ENCODE measurements at places on chromosomes 4 and X.

DNA sequence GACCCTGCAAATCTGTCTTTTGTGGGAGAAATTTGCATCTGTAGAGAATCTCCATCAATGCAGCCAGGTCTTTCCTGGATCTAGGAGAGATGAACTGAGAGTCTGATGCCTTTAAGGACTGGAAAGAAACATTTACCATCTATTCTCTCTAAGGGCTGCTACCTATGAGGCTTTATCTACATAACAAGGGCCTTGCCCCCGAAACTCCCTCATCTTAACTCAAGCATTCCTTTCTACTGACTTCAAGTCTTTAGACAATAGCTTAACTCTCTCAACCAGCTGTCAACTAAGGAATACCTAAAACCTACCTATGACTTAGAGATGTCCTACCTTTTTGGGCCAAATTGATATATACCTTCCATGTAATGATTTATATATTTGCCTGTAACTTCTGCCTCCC lies 32.1 kb downstream of the MAGEB17 start:
- DNase-seq, result no peak

GRCh38 chr4:53956053-53956452 lies 108.4 kb downstream of the CHIC2 start:
- DNase-seq, result no peak

- peak; percentile 5 for DNase-seq
These were observed 283.0 kb upstream of the GPC4 start for GRCh38 chrX:133698298-133698697.

- no peak for DNase-seq
These were observed 9.6 kb upstream of the TSPYL2 start for GRCh38 chrX:53072418-53073114.

- DNase-seq, result peak; percentile 46
These were observed 23.4 kb downstream of the TMEM164 start for GRCh38 chrX:110026099-110026844.

- no peak for DNase-seq
These were observed 65.7 kb downstream of the MAGEA1 start for GRCh38 chrX:153244767-153245166.

GRCh38 chr4:53267026-53267425 lies 98.8 kb downstream of the SCFD2 start:
- peak; percentile 29 for DNase-seq

- DNase-seq, result no peak
These were observed 12.0 kb downstream of the P2RY8 start for GRCh38 chrX:1524874-1525582.

DNA sequence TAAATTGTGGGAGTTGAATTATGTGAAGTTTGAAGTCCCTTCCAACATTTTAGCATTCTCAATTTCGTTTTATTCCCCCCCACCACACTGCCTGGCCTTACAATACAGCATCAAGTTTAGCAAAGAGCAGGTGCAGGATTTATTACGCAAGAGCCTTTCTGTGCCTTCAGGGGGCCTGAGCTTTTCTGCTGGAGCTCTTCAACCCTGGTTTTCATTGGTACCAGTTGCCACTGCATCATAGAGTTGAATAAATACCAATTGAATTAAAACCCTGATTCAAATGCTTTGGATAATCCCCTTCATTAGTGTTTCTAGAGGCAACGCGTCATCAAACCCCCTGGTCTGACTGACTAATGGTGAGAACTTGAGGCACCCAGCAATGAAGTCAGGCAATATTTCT lies 43.6 kb upstream of the KIT start:
- no peak for DNase-seq

DNA sequence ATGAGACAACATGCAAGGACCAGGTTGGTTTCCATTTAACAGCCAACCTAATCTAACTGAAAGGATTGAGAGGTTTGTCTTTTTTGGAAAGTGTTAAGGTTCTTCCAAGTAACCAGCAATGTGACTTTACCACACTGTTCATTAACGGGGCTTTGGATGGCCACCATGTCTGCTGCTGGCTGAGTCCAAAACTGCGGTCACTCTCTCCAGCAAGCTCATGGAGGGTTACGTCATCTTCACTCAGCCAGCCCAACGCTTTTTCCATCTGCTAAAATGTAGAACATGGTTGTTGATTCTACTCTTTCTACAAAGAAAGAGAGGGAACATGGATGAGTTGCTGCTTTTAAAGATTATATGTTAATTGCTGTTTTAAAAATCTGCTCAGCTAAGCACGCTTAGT lies 11.0 kb downstream of the PKD2 start:
- peak; percentile 87 for DNase-seq

DNA sequence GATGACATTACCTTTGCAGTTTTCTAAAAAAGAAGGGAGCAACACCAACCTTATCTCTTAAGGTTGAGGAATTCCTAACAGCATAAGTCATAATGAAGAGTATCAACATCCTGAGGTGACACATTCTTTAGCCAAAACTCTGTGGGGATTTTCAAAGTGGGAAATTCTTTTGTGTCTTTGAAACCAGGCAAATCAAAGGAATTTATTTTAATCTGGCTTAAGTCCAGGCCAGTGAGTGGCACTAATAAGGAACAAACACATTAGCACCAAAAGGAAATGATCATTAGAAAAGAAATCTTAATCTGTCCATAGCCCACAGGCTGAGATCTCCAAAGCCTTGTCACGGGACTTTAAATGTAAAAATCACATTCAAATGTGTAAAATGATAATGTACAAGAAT lies 110.1 kb downstream of the LARP7 start:
- DNase-seq, result no peak

- peak; percentile 24 for DNase-seq
These were observed 722 bp upstream of the TMEM33 start for GRCh38 chr4:41934514-41934900.

- no peak for DNase-seq
These were observed 248.4 kb upstream of the TTC29 start for GRCh38 chr4:147194114-147194513.

DNA sequence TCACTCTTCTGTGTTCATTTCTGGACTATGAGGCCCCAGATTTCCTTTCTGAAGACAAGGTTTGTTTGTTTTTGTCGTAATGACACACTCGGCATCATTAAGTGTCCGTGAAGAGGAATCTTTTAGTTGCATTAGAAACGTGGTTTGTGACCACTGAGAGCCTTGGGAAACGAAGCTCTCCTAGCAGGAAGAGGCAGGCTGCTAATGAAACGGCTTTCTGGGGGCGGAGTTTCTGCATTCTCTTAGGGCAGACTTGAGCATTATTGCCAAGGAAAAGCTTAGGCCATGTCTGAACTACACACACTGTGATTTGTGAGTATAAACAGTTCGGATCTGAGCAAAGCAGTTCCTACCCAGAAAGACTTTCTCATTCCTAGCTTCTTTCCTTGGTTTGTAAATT lies 64.0 kb downstream of the SOX3 start:
- peak; percentile 0 for DNase-seq

- DNase-seq, result peak; percentile 22
These were observed 223.0 kb downstream of the COX18 start for GRCh38 chr4:72846280-72847111.

DNA sequence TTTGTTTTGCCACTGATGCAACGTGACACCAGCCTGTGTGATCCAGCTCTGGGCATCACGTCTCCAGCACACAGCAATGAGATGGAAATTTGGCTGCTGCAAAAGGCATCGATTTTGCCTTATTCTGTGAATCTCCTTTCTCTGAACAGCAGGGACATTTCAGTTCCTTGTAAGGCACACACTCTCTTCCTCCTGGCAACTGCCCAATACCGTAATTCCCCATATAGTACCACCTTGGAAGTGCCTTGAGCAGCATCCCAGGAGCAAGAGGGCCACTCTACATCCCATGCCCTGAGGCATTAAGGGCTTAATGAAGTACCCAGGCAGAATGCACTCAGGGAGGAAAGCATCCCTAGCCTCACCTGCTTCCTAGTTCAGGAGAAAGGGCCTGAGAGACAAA lies 10.5 kb upstream of the MAMLD1 start:
- no peak for DNase-seq

DNA sequence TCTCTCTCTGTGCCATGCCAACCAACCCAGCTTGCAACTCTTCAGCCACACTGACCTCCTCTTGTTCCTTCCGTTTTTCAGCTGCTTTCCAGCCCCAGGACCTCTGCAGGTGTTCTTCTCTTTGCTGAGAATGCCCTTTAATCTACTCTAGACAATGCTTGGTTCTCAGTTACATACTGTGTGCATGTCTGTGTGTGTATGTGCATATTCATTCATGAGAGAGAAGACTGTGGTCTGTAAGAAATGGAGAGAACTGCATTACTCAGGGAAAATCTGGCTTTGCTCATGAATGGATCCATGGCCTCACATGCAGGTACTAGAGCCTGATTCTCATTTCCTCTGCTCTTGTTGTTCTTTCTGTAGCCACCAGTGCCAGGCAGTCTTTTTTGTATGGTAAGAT lies 636.9 kb upstream of the TENM3 start:
- no peak for DNase-seq

- DNase-seq, result no peak
These were observed 54.0 kb upstream of the RNF128 start for GRCh38 chrX:106672527-106672926.

- DNase-seq, result no peak
These were observed 63.5 kb downstream of the WNK3 start for GRCh38 chrX:54294306-54294705.

DNA sequence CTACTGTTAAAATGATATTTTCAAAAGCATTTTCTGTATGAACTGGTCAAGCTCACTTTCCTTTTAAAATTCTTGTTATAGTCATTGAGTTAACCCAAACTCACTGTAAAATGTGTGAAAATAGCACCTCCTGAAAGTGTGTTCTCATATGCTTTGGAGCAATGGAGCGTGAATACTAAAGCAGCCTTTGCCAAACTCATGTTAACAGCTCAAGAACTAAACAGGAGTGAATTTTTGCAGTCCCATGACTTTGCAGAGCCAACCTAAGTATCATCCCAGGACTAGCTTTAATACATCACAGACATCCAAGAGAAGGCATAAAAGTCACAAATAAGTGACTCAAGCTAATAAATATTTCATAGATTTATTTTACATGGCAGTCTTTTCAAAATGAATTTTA lies 2.3 kb downstream of the AMMECR1 start:
- DNase-seq, result no peak

DNA sequence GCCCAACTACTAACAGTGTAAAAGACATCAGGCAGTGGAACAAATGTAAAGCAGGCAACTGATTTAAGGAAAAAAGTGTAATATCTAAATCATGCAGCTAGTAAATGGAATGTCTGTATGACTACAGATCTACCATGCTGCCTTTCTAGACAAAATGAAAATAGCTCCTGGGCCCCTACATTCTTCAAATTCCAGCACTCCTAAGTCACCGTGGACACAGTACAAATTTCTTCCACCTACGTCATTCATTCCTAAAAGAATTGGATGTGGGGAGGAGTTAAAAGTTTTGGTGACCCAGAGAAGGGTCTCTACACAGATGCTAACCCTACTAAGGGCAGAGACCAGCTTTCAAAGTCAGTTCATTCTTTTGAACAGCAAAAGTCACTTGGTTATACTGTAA lies 137.2 kb upstream of the ARHGEF9 start:
- no peak for DNase-seq

DNA sequence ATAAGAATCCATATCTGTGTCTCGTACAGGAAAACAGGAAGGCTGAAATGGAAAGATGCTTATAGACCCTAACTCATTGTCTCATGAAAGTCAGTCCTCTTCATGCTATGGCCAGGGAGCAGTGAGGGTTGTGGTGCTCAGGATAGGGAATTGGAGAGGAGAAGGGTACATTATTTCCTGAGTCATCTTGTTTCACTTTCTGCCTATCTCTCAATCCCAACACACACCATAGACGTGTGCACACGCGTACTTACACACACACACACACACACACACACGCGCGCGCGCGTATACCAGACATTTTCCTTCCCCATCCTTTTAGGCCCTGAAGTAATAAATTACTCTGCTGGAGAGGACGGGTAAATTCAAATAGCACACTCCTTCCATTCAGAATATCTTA lies 53.7 kb upstream of the PRRG3 start:
- DNase-seq, result no peak

DNA sequence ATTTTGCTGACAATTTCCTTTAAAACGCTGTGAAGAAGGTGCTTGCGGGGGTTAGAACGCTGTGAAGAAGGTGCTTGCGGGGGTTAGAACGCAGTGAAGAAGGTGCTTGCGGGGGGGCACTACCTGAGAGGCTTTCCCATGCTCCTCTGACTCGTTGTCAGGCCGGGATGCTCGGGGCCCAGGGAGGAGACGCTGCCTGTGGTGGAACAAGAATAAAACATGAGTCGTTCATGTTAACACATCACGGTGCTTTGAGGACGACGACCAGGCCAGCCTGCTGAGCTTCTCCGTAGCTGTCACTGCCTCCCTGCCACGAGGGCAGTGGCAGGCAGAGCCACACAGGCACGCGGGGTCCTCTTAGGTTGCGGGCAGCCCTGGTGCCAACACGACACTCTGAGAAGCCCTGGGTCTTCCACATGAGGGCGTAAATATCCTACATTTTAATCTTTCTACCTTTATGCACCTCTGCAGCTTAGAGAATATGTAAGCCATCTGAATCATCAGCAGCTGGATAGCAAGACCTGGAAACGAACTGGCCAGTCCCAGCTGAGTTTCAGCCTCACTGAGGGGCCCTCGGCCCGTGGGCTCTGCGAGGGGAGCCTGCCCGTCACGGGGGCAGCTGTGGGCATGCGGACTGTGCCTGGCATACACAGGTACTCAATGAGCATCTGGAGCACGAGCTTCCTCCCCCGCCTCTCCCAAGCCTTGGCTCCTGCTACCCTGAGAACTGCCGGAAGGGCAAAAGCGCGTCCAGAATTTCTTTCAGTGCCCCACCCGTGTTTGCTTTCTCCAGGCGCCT lies 47.0 kb downstream of the FGFRL1 start:
- no peak for DNase-seq

DNA sequence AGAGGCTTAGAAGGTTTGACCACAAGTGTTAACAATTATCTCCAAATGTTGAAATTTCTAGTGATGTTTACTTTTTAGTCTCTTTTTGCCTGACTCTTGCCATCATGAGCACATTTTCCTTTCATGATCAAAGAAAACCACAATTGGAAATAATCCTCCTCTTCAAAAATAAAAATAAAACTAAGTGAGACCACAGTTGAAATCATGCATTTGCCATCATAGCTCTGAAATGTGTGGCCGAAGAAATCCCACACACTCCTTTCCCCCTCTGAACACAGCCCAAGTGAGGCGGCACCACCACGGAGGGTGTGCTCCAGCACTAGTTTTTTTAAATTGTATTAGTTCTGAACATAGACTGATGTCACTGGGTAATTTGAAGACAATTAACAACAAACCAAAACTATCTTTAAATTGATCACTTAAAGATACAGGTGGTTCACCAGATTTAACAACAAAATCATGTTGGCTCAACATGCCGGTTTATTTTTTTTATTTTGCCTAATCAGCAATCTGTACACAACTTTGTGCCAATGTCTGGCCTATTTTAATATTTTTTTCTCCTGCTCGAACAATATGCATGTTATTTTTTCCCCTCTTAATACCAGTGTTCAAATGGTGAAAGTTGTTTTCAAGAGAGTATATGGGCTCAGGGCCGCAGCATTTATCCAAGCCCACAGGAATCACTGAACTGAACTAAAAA lies 17.6 kb downstream of the APBB2 start:
- no peak for DNase-seq

DNA sequence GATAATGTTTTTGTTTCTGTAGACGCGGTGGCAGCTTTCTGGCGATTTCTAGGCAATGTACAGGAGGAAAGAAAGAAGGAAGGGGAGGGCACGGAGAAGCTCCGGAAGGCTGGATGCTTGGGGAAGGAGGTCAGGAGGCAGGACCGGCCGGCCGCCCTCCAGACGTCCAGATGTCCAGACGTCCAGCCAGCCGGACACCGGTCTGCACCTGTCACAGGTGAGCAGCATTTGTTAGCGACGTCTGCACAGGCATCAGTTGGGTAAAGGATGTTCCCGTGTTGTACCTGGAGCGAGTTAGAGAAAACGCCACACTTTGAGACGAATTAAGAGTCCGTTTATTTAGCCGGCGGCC lies 90.0 kb upstream of the PPP2R3B start:
- no peak for DNase-seq
